HS-5 (cell line): ENCODE measurements at places on chromosomes 12 and 14.
A peak's percentile ranks its signal among the peaks of the same experiment; 100 is the strongest.

DNA sequence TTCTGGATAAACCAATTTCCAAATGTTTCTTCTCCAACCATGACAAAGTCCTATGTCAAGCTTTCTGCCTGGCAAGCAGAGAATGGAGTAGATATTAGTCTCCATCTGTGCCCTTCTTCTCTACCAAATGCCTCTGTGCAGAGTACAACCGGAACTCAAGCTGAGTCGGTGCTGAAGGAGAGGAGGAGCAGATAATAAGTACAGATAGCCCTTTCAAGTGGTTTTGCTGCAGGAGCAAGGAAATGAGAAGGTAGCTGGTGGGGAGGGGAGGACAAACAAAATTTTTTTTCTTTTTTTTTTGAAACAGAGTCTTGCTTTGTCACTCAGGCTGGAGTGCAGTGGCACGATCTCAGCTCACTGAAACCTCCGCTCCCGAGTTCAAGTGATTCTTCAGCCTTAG is 14.2 kb upstream of the HELB start:
- no peak for DNase-seq

DNA sequence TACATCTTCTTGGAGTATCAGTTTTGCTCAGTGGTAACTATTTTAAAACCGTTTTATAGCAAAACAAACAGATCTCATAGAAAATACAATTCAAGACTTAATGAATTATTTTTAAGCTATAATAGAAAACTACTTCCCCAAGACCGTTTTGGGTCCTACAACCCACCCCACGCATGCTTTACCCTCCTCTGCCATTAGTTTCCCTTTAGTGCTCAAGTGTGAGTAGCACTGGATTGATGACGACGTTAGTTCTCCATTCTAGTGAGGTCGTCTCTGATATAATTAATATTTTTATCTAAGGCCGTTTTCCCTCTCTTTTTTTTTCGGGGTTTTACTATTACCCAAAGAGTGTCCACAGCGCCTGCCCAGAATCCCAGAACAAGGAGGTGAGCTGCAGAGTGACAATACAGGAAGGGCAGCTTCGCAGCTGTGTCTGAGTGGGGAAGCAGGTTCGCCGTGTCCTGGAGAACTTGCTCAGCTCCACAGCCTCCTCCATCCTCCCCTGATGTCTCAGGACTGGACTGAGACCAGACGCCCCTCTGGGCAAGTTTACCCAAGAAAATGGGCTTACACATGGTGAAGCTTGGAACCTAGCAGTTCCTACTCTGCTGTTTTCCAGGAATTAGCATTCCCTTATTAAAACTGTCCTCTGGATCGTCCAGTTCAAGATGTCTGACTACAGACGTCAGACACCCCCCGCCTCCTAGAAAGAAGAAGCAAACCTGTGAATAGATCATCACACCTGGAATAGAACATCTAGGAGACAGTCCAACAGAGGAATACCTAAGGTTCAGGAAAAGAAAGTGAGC is 31.9 kb upstream of the MON2 start:
- no peak for DNase-seq

- DNase-seq: no peak
Observed at GRCh38 chr12:93974252-93974651, 174.1 kb upstream of the PLXNC1 start.

- DNase-seq: no peak
Observed at GRCh38 chr12:116885491-116885890, 4.2 kb upstream of the HRK start.

DNA sequence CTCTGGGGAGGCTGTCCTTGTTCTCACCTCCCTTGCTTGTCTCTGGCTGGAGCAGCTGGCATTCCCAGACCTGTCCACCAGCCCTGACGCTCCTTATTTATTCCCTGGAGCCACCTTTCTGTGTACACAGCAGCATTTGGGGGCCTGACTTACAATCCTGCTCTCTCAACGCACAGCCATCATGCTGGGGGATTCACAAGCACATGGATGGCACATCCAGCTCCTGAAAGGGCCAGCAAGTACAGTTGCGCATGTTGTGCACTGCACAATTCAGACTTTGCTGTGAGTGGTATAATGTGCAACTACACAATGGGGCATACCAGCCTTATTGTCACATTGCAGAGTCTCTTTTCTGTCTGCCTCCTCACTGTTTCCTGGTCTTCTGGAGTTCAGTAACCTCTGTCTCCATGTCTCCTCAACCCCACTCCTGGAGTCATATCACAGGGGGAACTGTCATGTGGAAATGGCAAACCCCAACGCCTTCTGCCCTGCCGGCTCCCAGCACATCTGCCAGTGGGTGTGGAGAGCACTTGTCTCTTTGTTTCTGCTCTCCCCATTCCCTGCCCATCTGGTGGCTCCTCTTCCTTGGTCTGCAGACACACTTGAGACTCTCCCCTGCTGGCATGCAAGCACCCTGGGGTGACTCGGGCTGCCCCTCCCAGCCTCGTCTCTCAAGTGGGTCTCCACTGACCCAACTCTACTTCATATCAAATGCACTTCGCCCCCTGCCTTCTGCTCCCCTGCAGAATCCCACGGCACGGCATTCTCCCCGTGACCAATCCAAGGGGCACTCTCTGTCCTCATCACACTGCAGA is 41.2 kb upstream of the MEG3 start:
- no peak for DNase-seq

- DNase-seq: peak; percentile 39
Observed at GRCh38 chr12:48810903-48811431, 7.3 kb upstream of the CACNB3 start.

GRCh38 chr14:104429291-104429861 is 150.2 kb upstream of the C14orf180 start:
- DNase-seq: no peak

GRCh38 chr14:43898687-43899086 is 608.4 kb downstream of the FSCB start:
- no peak for DNase-seq

DNA sequence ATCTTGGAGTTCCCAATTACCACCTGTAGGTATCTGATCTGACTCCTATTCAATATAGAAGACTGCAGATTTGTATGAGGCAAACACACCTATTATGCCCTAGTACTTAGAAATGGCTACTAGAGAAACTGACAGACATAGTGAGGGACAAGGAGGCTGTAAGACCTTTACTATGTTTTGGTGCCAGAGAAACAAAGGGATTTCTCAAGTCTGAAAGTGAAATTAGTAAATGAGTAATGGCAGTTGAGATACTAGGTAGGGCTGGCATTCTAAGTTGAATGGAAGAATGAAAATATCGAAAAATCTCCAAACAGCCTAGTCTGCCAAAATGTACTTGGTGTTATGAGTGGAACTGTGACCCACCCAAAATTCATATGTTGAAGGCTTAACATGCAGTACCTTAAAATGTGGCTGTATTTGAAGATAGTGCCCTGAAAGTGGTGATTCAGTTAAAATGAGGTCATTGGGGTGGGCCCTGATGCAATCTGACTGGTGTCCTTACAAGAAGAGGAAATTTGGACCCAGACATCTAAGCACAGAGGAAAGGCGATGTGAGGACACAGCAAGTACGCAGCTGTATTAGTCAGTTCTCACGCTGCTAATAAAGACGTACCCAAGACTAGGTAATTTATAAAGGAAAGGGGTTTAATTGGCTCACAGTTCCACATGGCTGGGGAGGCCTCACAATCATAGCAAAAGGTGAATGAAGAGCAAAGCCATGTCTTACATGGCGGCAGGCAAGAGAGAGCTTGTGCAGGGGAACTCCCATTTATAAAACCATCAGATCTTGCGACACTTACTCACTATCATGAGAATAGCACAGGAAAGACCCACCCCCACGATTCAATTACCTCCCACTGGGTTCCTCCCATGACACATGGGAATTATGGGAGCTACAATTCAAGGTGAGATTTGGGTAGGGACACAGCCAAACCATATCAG is 127.0 kb downstream of the APAF1 start:
- no peak for DNase-seq

DNA sequence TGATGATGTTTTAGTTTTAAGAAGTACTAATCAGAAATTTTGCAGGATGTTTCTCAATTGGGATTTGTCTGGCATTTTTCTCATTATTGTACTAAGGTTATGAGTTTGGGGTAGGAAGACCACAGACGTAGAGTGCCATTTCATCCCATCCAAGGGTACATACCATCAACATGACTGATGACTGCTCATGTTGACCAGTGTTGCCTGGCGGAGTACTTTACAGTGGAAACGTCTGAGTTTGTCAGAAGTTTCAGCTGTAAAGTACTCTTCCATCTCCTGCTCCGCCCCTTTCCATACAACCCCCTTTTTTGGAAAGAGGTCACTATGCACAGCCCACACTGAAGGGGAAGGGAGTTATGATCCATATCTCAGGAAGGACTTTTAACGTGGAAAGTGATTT is 74.2 kb downstream of the RCOR1 start:
- no peak for DNase-seq

DNA sequence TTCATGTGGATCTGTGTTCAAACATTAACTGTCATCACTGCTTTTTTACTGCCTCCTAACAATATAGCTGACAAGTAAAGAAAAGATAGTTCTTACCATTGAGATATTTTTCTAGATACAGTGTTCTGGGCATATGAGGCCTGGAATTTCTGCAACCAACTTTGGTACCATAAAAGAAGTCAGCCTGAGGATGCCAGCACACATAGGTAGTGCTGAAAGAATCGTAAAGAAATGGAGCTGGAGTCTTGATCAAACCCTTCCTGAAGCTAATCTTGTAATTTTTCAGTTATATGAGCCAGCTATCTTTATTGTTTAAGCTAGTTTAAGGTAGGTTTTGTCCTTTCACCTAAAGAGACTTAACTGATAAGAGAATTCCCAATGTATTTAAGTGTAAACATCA is 11.3 kb downstream of the ERG28 start:
- no peak for DNase-seq

DNA sequence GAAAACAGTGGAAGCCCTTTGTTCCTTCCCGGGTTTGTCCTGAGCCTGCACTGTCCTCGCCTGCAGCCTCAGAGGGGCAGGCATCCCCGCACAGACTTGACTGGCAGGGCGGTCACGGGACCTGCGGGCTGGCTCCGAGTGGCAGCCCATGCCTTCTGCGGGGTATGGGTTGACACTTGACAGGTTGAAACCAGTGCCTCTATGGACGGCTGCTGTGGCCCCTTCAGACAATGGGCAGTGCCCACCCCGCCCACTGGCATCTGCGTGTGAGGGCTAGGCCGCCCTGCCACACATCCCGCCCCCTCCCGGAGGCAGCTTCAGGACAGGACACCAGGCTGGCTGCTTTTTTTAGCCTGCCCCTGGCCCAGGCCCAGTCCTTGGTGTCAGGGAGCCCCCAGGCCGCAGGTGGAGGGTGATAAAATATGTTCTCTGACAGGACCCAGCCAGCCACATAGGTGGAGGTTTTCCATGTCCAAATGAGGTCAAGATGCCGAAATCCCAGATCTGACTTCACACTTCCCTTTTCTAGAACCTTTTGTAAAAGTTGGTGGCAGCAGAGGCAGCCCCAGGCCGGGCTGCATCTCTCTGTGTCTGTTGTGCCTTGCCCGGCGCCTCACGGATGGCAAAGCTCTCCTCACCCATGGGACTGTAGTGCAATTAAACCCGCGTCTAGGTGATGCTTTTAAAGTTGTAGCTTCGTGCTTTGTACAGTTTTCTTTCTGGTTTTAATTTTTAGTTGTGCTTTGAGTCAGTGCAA is 10.0 kb downstream of the ANKRD9 start:
- no peak for DNase-seq

GRCh38 chr14:21556378-21557083 is 23.3 kb downstream of the OR10G3 start:
- DNase-seq: no peak

DNA sequence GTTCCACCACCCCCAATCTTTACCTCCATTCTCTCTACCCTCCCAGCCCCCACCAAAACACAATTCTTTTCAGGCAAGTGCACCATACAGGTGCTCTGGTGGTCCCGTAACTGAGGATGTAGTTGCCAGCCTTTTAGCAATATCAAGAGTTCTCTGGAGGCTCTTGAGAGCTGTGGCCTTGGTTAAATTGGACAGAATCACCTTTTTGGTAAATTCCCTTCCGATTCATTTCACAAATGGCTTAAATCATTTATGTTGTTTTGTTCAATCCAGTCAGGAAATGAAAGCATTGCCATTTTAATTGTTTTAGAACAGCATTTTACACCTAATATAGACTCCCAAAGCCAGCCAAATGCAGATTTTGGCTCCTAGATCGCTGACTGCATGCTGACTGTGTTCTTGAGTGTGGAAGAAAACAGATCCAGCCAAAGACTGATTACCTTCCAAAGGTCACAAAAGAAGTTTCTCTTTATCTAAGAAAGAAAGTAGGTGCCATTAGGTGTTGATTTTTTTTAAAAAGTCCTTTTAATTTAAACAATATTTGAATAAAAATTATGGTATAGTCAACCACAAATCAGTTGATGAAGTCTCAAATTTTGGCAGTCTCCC is 25.6 kb downstream of the CRADD start:
- no peak for DNase-seq

DNA sequence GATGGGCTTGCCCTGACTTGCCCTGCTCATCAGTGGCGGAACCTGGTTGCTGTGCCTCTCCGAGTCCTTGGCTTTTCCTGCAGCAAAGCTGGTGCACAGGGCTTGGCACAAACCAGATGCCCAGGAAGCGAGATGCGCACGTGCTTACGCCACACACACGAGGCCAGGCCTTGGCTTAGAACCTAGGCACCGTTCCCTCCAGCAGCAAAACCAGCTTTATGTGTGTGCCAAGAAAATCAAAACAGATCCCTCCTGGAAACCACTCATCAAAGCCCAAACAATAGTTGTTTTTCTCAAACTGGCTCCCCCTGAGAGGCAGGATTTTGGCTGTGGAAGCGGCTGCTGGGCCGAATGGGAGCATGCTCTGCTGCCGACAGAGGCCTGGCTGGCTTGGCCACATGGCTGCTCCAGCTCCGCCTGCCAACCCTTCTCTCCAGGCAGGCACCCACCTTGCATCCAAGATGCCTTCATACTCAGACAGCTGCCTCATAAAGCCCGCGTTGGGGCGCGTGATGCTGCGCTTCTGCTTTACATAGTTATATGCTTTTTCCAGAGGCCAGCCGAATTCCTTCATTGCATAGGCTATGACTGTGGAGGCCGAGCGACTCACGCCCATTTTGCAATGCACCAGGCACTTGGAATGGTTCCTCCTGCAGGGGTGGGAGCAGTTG is 58.7 kb downstream of the SSH1 start:
- peak; percentile 50 for DNase-seq

- peak; percentile 61 for DNase-seq
Observed at GRCh38 chr14:33737446-33737845, 213.4 kb downstream of the EGLN3 start.

DNA sequence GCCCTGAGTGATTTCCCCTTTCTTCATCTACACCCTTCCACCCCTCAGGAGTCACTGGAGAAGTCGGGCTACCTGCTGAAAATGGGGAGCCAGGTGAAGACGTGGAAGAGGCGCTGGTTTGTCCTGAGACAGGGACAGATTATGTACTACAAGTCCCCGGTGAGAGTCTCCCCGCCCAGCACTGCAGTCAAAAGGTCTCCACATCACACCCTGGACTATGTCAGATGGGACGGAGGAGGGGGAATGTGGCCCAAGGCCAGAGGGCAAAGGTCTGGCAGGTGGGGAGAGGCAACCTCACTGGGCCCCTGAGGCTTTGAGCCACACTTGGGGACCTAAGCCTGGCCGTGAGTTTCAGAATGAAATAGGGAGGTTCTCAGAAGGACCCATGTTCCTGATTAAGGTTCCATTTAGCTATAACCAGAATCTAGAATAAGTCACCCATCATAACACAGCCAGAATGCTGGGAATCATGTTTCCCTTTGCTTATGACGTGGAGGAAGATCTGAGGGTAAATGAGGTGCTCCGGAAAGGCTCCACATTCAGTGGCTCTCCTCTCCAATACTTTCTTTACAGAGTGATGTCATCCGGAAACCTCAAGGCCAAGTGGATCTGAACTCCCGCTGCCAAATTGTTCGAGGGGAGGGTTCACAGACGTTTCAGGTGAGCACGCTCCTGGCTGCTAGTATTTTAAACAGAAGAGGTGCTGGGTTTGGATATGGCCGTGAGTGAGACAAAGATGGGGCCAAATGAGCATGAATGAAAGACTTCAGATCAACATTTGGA is 26.6 kb downstream of the PIGH start:
- DNase-seq: no peak
